ENCODE measurements at places on chromosomes 2 and 18. TPM values are rescaled to one million over a fixed set of nuclear protein-coding genes. Genes with fewer than 3 reads are reported as not detected.

The MYOM1 gene
- polyA plus RNA-seq = 1.5 TPM

The SLC9A2 gene
- not detected for polyA plus RNA-seq

The ST3GAL5 gene
- polyA plus RNA-seq = 40.2 TPM

The SIX3 gene
- polyA plus RNA-seq = not detected

The GALM gene
- polyA plus RNA-seq = 8.4 TPM

The ITGB6 gene
- not detected for polyA plus RNA-seq

The SPATA3 gene
- polyA plus RNA-seq = not detected

GRCh38 chr18:31792580-31792911 lies 31.9 kb upstream of the SLC25A52 start:
- no peaks in the 10 kb centered on the region for H3K36me3 ChIP-seq
- no peak overlapping the region for H3K4me3 ChIP-seq
- DNase-seq = no peak
- H3K27ac ChIP-seq = no peak overlapping the region

DNA sequence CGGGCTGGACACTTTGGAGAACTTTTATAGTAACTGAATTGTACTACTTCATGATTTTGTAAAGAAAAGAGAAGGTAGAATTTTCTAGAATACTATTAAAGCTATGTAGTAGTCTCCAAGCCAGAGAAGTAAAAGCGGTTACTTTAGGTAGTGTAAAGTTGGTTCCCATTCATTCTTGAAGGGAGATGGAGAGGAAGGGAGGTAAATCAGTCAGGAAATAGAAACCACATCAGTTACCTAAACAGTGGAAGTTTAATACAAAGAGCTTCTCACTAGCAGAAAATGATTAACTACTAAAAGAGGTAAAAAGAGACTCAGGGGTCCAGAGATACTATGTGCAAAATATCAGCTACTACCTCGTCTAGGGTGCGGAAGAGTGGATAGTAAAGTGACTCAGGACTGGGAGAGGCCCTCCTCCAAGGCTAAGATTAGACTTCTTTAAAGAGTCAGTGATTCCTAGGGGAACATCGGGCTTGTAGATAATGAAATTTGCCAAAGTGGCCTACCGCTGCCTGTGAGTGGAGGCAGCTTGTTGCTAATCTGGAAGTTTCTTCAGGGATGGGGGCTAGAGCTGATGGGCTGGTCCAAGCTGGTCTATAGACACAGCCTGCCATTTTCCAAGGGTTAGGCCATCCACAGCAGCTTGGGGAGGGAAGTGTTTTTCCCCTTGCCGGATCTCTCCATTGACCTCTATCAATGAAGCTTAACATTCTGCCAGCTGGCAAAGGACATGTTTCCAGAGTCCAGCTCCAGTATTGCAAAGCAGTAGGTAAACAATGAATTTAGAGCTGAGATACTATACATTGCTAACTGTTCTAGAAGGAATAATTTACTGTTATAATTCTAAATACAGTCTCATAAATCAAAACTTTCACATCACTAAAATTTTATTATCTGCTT lies 246.4 kb upstream of the BOD1L2 start:
- H3K27me3 ChIP-seq = no peaks in the 10 kb centered on the region
- H3K4me1 ChIP-seq = no peaks in the 10 kb centered on the region
- H3K27ac ChIP-seq = no peak overlapping the region
- no peaks in the 10 kb centered on the region for H3K36me3 ChIP-seq

- no peak for DNase-seq
- no peaks in the 10 kb centered on the region for H3K36me3 ChIP-seq
- no peak overlapping the region for H3K27ac ChIP-seq
- H3K27me3 ChIP-seq = no peaks in the 10 kb centered on the region
These were observed 974.9 kb upstream of the PIK3C3 start for GRCh38 chr18:40980171-40980570.

DNA sequence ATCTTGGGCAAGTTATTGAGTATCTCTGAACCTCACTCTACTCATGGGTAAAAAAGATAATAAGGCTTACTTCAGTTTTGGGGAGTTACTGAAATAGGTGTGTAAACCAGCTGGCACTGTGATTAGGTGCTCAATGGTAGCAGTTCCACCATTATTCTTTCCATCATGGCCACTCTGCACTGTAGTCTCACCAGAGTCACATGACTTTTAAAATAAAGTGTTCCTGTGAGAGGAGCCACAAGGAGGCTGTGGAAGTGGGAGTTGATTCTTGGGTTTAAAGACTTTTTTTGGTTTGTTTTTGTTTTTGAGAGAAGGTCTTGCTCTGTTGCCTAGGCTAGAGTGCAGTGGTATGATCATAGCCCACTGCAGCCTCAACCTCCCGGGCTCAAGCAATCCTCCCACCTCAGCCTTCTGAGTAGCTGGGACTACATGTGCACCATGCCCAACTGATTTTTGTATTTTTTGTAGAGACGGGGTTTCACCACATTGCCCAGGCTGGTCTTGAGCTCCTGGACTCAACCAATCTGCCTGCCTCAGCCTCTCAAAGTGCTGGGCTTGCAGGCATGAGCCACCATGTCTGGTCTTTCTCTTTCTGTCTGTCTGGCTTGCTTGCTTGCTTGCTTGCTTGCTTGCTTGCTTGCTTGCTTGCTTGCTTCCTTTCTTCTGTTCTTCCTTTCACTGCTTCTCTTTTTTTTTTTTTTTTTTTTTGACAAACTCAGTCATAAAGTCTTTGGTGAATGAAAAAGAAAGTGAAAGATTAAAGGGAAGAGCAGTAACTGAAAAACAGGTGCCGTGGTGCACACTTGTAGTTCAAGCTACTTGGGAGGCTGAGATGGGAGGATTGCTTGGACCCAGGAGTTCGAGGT lies 21.2 kb upstream of the ACVR1 start:
- H3K36me3 ChIP-seq = no peaks in the 10 kb centered on the region
- peak; percentile 61 for DNase-seq
- no peaks in the 10 kb centered on the region for H3K27me3 ChIP-seq
- peaks cover 31% of the 10 kb centered on the region for H3K4me1 ChIP-seq
- peak overlapping the region; percentile 41 for H3K4me3 ChIP-seq

- no peaks in the 10 kb centered on the region for H3K4me1 ChIP-seq
- H3K36me3 ChIP-seq = no peaks in the 10 kb centered on the region
- no peak overlapping the region for H3K27ac ChIP-seq
- H3K27me3 ChIP-seq = no peaks in the 10 kb centered on the region
- no peak for DNase-seq
- H3K4me3 ChIP-seq = no peak overlapping the region
These were observed 304.8 kb upstream of the FSIP2 start for GRCh38 chr2:185433824-185434223.

- no peaks in the 10 kb centered on the region for H3K4me1 ChIP-seq
- H3K4me3 ChIP-seq = no peak overlapping the region
- no peak overlapping the region for H3K27ac ChIP-seq
- no peak for DNase-seq
These were observed 70.8 kb downstream of the KCNE4 start for GRCh38 chr2:223122781-223123180.

DNA sequence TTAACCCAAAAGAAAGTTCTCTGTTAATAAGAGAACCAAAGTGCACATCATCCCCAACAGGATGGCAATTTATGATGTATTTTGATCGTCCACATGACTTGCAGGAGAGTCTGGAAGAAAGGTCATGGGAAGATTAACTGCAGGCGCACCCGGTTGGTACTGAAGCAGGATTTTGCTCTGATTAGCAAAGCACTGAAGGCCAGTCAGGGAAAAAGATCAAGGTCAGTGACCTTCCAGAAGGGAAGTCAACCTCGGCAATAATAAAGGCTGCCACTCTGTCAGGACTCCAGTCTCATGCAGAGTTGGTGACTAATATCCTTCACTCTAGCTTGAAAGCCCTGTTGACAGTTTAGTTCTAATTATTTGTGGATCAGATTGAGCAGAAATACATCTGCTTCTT lies 432.7 kb upstream of the RAB12 start:
- H3K36me3 ChIP-seq = no peaks in the 10 kb centered on the region
- DNase-seq = no peak
- no peaks in the 10 kb centered on the region for H3K4me1 ChIP-seq
- H3K27ac ChIP-seq = no peak overlapping the region
- H3K4me3 ChIP-seq = no peak overlapping the region

GRCh38 chr2:95007031-95007609 lies 18.4 kb upstream of the MAL start:
- no peaks in the 10 kb centered on the region for H3K36me3 ChIP-seq
- no peak overlapping the region for H3K27ac ChIP-seq
- no peak for DNase-seq

- no peaks in the 10 kb centered on the region for H3K4me1 ChIP-seq
- no peak overlapping the region for H3K4me3 ChIP-seq
- no peaks in the 10 kb centered on the region for H3K36me3 ChIP-seq
- DNase-seq = no peak
These were observed 89.9 kb downstream of the ACSL3 start for GRCh38 chr2:222950638-222951285.

DNA sequence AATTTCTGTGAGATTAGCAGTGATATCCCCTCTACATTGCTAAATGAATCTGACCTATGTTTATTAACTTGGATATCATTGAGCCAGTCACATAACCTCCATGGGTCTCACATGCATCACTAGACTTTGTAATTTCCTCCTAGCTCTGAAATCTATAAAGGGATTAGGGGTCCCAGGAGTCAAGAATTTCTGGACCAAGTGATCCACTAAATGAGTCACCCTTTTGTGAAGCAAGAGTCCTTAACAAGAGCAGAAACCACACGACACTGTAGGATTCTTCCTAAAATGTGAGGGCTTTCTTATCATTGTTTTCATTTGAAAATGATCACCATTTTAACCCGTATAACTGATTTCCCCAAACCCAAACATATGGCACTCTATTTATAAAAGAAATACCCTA lies 90.3 kb downstream of the DHRS9 start:
- H3K4me3 ChIP-seq = no peak overlapping the region
- no peak overlapping the region for H3K27ac ChIP-seq
- H3K27me3 ChIP-seq = no peaks in the 10 kb centered on the region

DNA sequence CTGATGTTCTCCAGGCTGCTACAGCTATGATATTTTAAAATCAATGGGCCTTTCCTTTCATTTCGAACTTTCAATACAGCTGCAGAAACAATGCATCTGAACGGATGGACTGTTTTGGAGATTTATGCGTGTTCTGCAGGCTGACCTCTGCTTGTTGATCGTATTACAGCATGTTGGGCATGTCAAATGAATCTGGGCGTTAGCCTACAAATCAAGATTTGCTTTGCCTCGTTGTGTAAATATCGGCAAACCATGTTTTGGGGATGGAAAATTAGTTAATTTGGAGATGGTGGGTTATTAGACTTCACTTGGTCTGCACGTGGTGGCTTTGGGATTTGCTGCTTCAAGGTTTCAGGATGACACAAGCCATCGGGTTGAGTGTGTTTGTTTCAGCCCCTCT lies 129.3 kb downstream of the AGAP1 start:
- H3K27ac ChIP-seq = no peak overlapping the region
- no peaks in the 10 kb centered on the region for H3K27me3 ChIP-seq
- no peak for DNase-seq
- no peak overlapping the region for H3K4me3 ChIP-seq
- H3K36me3 ChIP-seq = no peaks in the 10 kb centered on the region
- no peaks in the 10 kb centered on the region for H3K4me1 ChIP-seq

DNA sequence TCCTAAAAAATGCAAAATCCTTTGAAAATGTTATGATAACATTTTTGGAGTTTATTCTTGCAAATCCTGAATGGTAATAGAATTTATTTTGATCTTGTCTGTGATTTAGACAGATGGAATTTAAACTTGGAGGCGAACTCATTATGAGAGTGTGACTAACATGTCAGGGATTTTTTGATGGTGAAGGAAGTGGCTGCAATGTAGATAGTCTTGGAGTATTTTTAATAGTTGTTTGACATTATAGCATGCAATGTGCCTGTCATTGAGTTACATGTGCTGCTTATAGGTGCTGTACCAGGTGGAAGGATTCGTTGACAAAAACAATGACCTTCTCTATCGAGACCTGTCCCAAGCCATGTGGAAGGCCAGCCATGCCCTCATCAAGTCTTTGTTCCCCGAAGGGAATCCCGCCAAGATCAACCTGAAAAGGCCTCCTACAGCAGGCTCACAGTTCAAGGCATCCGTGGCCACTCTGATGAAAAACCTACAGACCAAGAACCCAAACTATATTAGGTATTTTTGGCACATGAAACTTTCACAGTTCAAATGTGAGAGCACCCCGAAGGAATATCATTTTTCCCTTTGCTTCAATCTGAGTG lies 141.8 kb downstream of the MYO1B start:
- H3K27ac ChIP-seq = no peak overlapping the region
- DNase-seq = no peak
- no peak overlapping the region for H3K4me3 ChIP-seq
- peaks cover 3% of the 10 kb centered on the region for H3K36me3 ChIP-seq
- no peaks in the 10 kb centered on the region for H3K4me1 ChIP-seq

- no peak for DNase-seq
- no peak overlapping the region for H3K4me3 ChIP-seq
- H3K27me3 ChIP-seq = no peaks in the 10 kb centered on the region
These were observed 61.7 kb downstream of the STK39 start for GRCh38 chr2:168185583-168186274.

DNA sequence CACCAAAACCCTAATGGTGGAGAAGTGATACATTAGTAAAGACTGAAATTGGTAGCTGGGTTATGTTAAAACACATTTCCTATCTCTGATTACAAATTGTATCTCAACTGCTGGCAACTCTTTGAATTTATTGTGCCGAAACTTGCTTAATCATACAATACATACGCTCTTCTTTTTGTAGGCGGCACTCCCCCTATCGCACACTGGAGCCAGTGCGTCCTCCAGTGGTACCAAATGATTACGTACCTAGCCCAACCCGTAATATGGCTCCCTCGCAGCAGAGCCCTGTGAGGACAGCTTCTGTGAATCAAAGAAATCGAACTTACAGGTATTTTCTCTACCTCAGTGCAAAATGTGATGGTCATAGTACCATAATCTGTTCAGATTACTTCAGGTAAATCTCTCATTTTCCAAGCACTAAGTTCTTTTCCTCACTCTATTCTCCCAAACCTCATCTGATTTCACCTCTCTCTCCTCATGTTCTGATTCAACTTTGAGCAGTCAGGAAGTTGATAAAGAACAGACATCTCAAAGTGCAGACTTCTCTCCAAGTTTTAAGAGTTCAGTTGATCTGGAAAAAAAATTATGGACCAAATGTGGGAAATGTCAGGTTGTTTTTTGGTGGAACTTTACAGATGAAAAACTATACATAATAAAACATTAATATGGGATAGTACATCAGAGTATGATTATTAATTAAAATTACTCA lies 66.5 kb downstream of the ABI2 start:
- no peaks in the 10 kb centered on the region for H3K27me3 ChIP-seq
- H3K27ac ChIP-seq = no peak overlapping the region
- no peaks in the 10 kb centered on the region for H3K36me3 ChIP-seq
- no peaks in the 10 kb centered on the region for H3K4me1 ChIP-seq

GRCh38 chr2:46461011-46461674 lies 18.2 kb upstream of the TMEM247 start:
- peaks cover 21% of the 10 kb centered on the region for H3K4me1 ChIP-seq
- peak overlapping the region; percentile 55 for H3K27ac ChIP-seq
- no peak overlapping the region for H3K4me3 ChIP-seq
- peak; percentile 82 for DNase-seq

DNA sequence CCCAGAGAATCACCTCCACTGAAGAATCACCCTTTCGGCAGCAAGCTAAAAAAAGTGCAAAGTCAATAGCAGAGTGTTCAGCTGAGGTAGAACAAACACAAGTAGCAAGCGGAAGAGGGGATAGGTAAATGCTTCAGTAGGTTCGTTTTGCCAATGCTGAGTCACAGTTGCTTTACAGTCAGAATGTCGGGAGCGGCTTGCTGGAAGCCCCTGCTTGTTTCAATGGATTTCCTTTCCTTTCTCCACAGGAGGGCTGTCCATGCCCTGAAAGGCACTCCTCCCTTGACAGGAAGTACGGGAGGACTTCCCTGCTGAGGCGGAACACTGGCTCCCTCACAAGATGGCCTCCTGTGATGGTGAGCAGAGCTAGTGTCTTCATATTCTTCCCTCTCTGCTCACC lies 146.2 kb upstream of the LYPD1 start:
- H3K36me3 ChIP-seq = no peaks in the 10 kb centered on the region
- no peak overlapping the region for H3K4me3 ChIP-seq
- no peaks in the 10 kb centered on the region for H3K27me3 ChIP-seq
- no peaks in the 10 kb centered on the region for H3K4me1 ChIP-seq
